OCI-LY7 (cell line): ENCODE measurements at places on chromosomes 5 and 9. TPM values are rescaled to one million over a fixed set of nuclear protein-coding genes. Genes with fewer than 3 reads are reported as not detected.
A peak's percentile ranks its signal among the peaks of the same experiment; 100 is the strongest.

Gene TBC1D13
- 18.9 and 24.7 TPM in 2 replicates for total RNA-seq

Gene SMIM3
- total RNA-seq = not detected in 2 replicates

Gene RAD23B
- total RNA-seq = 120 and 141 TPM in 2 replicates

Gene IRX2
- not detected in 2 replicates for total RNA-seq

Gene DNLZ
- total RNA-seq = 13.1 and 16.8 TPM in 2 replicates

Gene TTLL11
- 5.2 and 6.9 TPM in 2 replicates for total RNA-seq

Gene GRM6
- not detected in 2 replicates for total RNA-seq

Gene SOHLH1
- total RNA-seq = not detected in 2 replicates

Gene GRIA1
- not detected in 2 replicates for total RNA-seq

Gene NR6A1
- total RNA-seq = 21.7 and 23.0 TPM in 2 replicates

Gene PRR16
- total RNA-seq = not detected in 2 replicates

Gene CFAP90
- total RNA-seq = not detected in 2 replicates

Gene SLC6A7
- total RNA-seq = not detected in 2 replicates

GRCh38 chr9:78680196-78680595 is 383.3 kb downstream of the PSAT1 start:
- DNase-seq = no peak

DNA sequence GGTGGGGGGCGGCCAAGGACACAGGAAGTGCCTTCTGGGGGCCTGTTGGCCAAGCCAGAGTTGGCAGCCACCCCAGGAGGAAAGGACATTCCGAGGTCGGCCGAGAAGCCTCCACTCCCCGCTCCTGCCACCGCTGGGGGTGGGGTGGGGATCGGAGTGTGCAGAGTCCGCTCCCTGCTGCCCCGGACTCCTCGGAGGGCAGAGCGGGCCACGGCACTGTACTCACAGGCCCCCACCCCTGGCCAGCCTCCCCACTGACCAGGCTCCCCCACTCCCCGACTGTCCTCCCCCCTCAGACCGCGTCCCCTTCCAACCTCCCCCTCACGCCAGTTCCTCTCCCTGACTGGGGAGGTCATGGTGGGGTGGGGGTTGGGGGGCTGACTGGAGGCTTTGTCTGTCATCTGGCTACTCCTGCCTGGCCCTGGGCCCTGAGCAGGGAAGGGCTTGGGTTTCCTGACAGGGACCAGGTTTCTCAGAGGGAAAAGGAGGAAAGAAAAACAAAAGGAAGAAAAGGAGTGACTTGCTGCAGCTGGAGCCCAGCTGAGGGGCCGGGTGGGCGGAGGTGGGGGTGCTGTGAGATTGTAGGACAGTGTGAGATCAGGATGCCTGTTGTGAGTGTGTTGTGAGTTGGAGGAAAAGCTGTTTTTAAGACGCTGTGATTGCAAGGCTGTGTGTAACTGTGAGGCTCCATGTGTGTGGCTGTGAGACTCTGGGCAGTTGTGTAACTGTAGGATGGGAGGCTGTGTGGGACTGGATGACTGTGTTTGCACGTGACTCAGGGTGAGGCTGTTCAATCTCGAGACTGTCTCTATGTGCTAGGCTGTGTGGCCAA is 29.7 kb downstream of the CNTFR start:
- no peak for DNase-seq

DNA sequence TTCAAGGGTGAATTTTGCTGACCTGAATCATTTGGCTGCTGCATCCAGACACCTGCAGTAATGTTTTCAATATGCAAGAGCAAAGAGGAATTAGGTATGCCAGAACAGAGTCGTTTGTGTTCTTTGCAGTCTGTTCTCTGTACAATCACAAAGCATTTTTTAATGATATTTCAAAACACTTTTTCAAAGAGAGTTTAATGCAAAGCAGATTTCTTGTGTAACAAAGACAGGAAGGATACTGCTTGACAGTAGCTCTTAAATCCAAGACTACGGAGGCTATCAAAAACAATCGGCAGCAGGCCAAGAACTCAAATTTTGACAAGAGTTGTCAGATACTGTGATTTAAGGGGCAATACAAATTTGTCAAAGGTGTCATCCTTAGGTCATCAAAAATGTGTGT is 341.9 kb downstream of the GADD45G start:
- DNase-seq = no peak

GRCh38 chr5:28249771-28250415 is 1211.5 kb upstream of the CDH9 start:
- no peak for DNase-seq

- DNase-seq = no peak
These were observed 21.7 kb upstream of the BARHL1 start for GRCh38 chr9:132560616-132561202.

GRCh38 chr9:137385061-137385655 is 37.8 kb downstream of the EXD3 start:
- no peak for DNase-seq

- no peak for DNase-seq
These were observed 111.6 kb downstream of the ARHGAP26 start for GRCh38 chr5:142881784-142882126.

- no peak for DNase-seq
These were observed 6.5 kb upstream of the MAT2B start for GRCh38 chr5:163498886-163499285.

DNA sequence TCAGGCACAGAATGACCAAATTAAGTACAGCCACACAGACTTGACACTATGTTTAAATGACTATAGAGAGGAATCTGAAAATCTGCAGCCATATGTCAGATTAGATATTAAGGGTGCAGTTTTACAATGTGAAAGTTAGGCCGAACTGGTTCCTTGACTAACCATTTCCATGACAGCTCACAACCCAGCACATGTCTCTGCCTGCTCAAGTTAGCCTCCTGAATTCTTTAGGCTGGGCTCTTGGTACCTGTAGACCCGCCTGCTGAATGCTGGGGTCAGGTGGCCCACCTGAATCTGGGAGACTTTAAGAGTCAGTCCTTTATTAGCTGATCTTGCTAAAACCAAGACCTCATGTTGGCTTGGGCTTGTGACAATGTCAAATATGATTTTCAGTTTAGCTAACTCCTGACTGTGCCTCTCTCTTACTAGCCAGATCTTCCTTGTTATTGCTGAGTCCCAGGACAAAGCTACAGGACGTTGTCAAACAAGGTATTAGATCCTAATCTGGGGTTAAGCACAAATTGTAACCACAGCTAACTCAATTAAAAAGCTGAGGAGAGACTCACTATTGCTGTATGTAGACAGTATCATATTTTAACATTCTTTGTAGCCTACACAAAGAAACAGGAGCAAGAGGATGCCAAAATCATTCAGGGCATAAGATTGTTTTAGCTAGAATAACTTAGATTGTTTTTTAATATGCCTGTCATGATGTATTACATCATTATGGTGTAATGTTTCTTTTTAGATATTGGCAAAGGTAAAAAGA is 490.9 kb downstream of the SEMA5A start:
- no peak for DNase-seq

- no peak for DNase-seq
These were observed 37.3 kb upstream of the PRDM12 start for GRCh38 chr9:130627051-130627450.

DNA sequence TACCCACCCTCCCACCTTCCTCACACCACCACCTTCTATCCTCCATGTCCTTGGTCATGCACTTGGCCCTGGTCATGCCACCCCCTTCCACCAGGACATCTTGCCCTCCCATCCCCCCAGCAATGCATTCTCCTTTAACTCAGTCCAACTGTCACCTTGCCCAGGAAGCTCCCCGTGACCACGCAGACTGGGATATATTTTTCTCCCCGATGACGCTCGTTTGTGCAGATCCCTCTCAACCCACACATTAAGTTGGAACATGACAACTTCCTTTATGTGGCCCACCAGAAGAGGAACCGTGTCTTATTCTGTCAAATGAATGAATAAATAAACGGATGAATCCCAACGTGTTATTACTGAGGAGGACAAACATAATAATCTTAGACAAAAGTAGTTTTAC is 82.8 kb upstream of the TAS2R1 start:
- DNase-seq = no peak

GRCh38 chr5:113387844-113388243 is 46.9 kb downstream of the TSSK1B start:
- no peak for DNase-seq

DNA sequence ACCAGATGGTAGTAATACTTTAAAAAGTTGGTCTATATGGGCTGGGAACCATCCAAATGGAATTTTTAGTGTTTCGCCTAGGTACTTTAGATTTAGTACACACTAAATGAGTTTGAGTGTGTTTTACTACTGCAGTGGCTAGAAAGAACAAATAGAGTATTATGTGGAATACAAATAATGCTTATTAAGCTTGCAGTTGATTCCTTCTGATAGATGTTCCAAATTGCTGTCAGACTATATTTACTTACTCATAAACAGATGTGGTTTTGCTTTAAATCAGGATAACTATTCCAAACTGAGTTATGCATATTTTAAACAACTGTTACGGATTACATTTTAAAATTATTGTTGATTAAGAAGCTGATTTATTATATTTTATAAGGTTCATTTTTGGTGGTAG is 103.3 kb downstream of the ZSWIM6 start:
- DNase-seq = no peak

DNA sequence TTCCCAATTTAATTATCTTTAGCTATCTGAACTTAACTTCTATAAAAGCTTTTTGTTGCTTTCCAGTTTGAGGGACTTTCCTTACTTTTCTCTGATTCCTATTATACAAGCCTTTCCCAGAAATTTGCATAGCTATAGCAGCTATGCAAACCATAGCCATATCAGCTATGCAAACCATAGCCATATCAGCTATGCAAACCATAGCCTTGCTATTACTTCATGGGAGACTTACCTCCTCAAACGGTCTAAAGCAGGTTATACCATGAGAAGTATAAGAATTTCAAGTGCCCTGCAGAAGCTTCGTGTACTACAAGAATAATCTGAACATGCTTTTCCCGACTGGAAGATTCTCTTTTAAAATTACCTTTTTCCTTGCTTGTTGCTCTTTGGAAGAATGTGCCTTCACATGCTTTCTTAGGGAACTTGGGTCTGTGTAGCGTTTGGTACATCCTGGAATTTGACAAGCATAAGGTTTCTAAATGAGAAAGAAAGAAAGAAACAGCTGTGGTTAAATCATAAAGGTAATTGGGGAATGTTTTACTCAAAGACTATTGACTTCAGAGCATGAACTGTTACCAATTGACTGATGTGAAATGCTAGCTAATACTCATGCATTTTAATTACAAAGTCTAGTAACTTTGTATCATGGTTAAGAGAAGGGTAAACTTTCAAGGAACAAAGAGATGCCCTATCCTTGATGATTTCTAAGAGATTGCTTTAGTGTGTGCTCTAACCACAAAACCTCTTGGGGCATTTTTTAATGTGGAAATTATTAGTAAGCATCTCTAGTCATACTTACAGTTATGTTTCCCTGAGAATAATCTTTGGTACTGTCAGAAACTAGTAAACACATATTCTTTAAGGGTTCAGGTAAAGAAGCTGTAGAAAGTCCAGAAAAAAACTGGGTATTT is 367.6 kb downstream of the GLIS3 start:
- no peak for DNase-seq

GRCh38 chr9:133387680-133388079 is 11.5 kb downstream of the STKLD1 start:
- DNase-seq = no peak

DNA sequence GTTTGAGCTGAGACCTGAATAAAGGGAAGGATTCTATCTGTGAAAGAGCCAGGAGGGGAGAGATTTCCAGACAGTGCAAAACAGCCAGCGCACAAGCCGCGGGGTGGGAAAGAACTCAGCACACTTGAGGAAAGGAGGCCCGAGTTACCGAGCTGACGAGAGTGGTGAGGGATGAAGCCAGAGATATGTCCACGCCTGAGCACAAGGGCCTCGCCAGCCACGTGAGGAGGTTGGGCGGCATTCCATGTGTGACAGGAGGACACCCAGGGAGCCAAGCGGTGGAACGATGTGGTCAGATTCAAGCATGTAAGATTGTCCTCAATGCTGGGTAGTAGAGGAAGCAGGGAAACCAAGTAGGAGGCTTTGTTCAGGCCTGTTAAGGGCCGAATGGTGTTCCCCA is 17.0 kb upstream of the SFXN1 start:
- no peak for DNase-seq

GRCh38 chr9:2023532-2023931 is 8.4 kb downstream of the SMARCA2 start:
- no peak for DNase-seq

DNA sequence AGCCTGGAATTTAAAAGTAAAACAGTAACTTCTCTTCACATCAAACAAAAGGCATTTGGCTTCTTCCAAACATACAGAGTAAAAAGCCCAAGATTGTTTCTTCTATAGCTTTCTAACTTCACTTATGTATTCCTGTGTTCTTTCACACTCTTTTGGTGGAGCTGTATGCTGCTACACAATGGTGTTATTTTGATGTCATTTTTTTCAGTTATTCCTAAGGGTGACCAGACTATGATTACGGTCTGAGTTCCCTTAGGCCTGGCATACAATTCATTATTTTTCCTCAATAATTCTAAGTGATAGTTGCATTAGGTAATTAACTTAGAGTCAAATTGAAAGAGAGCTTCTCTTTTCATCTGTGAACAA is 66.3 kb upstream of the IL7R start:
- no peak for DNase-seq

GRCh38 chr9:89400403-89401116 is 82.3 kb downstream of the SECISBP2 start:
- peak; percentile 82 for DNase-seq

GRCh38 chr9:137126786-137127185 is 12.2 kb upstream of the GRIN1 start:
- DNase-seq = peak; percentile 50

DNA sequence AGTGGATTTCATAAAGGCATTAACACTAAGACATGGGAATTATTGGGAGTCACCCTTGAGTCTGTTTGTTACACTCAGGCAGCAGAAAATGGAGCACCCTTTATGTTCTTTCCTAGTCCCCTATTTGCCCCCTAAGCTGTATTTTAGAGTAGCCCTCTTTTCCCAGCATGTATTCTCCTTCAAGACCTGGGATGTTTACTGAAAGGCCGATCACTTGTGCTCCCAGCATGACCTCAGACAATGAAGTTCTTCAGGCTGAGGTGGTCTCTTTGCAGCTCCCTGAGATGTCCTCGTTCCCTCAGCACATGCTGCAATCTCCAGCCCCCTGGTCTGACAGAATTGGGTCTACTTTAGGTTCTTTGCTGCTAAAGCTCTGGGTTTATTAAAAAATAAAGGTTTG is 169.7 kb downstream of the YTHDC2 start:
- no peak for DNase-seq

GRCh38 chr5:148397968-148398595 is 14.3 kb downstream of the FBXO38 start:
- DNase-seq = no peak

GRCh38 chr9:136951541-136952320 is at the start of gene LCN12:
LCN12 (plus strand) TSS chr9:136952273; CDS start chr9:136952328, 55 bp downstream.
- DNase-seq = no peak
